GM19239 (cell line): ENCODE measurements at places on chromosomes 7 and 10.
A peak's percentile ranks its signal among the peaks of the same experiment; 100 is the strongest.

- peak; percentile 99 for DNase-seq
These were observed 25.1 kb upstream of the ZRANB1 start for GRCh38 chr10:124916585-124917427.

GRCh38 chr10:26840938-26841732 is 19.6 kb downstream of the ABI1 start:
- DNase-seq: no peak

DNA sequence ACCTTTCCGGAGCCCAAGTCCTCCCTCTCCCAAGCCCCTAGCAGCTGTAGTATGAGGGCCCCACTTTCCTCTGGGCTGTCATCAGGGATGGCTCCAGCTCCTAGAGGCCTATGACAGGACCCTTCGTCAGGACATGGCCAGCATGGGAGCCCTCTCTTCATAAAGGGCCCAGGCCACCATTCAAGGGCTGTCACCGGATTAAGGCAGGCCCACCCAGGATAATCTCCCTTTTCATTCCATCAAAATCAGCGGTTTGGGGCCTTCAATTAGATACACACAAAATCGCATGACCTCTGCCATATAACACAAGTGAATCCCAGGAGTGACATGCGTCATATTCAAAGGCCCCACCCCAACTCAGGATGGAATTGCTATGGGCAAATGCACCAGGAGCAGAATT is 12.2 kb upstream of the GDF10 start:
- DNase-seq: no peak

GRCh38 chr7:158935062-158935461 is 78.7 kb downstream of the DYNC2I1 start:
- DNase-seq: no peak

DNA sequence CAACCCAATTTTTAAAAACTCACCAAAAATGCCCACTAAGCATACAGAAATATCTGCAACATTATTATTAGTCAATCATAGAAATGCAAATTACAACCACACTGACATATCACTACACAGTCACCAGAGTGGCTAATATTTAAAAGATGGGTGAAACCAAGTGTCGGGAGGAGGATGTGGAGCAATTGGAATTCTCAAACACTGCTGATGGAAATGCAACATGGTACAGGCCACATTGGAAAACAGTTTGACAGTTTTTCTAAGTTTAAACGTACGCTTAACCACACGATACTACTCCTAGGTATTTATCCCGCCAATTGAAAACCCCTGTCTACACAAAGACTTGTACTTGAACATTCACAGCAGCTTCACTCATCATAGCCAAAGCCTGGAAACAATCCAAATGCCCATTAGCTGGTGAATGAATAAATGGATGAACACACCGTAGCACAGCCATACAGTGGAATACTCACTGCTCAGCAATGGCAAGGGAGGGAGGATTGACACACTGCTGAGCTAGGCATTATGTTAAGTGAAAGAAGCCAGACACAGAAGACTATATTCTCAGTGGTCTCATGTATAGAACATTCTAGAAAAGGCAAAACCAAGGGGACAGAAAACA is 16.3 kb downstream of the GCK start:
- no peak for DNase-seq

GRCh38 chr7:154914996-154915380 is 87.9 kb downstream of the PAXIP1 start:
- DNase-seq: no peak

DNA sequence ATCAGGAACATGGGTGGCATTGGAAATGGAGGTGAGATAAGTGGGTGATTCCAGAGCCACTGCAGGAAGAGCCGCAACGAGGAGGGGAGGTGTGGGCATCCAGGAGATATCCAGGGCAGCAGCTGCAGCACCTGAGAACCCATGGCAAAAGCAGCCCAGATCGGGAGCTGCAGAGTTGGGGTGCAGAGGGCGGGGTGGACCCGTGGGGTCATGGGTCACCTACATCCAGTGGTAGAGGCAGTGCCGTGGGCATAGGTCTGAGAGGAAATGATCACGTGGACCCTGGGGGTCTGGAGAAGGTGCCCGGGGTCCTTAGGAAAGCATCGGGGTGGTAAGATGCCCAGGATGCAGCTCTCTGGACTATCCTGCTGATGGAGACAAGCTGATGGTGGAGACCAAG is 530.0 kb downstream of the GLRX3 start:
- DNase-seq: no peak

GRCh38 chr10:92405419-92405924 is 114.5 kb downstream of the MARCHF5 start:
- no peak for DNase-seq

DNA sequence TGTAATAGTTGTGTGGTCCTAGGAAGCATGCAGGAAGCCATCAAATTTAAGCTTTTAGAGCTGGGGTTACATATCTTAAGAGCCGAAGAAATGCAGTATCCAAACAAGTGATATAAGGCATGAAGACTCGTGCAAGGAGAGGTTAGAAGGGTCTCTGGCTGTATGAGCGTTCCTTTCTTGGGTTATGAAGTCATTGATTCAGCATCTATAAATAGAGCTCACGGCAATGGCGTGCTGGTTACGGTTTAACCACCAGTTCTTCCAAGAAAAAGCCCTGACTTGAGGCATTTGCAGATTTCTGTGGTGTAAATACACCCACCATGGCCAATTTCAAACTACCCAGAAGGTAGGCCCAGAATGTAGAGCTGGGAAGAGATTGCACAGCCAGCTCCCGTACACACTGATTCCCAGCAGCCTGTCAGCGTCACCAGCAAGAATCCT is 72.0 kb upstream of the KAT6B start:
- DNase-seq: no peak

GRCh38 chr10:4081685-4082111 is 296.7 kb upstream of the KLF6 start:
- DNase-seq: no peak

GRCh38 chr10:16828701-16829175 is 11.5 kb upstream of the RSU1 start:
- no peak for DNase-seq

GRCh38 chr7:25780904-25781303 is 371.1 kb upstream of the NFE2L3 start:
- no peak for DNase-seq

GRCh38 chr10:48554656-48555055 is 50.2 kb downstream of the ARHGAP22 start:
- DNase-seq: no peak

DNA sequence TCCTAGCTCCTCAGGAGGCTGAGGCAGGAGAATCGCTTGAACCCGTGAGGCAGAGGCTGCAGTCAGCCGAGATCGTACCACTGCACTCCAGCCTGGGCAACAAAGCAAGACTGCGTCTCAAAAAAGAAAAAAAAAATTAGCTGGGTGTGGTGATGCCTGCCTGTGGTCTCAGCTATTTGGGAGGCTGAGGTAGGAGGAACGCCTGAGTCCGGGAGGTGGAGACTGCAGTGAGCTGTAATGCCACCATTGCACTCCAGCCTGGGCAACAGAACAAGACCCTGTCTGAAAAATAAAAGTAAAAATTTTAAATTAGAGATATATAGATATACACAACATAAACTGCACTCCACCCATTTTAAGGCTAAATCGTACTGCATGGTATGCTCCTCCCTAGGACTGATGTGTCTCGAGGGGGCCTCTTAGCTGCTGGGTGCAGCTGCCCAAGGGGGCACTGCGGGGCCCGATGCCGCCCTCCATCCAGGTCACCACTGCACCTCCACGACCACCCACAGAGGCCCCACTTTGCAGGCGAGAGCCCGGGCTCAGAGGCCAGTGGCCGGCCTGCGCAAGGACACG is 40.9 kb upstream of the FOXK1 start:
- DNase-seq: no peak

- no peak for DNase-seq
These were observed 799.2 kb downstream of the REEP3 start for GRCh38 chr10:64320448-64320847.

GRCh38 chr10:49096890-49097445 is 18.4 kb downstream of the VSTM4 start:
- DNase-seq: no peak

DNA sequence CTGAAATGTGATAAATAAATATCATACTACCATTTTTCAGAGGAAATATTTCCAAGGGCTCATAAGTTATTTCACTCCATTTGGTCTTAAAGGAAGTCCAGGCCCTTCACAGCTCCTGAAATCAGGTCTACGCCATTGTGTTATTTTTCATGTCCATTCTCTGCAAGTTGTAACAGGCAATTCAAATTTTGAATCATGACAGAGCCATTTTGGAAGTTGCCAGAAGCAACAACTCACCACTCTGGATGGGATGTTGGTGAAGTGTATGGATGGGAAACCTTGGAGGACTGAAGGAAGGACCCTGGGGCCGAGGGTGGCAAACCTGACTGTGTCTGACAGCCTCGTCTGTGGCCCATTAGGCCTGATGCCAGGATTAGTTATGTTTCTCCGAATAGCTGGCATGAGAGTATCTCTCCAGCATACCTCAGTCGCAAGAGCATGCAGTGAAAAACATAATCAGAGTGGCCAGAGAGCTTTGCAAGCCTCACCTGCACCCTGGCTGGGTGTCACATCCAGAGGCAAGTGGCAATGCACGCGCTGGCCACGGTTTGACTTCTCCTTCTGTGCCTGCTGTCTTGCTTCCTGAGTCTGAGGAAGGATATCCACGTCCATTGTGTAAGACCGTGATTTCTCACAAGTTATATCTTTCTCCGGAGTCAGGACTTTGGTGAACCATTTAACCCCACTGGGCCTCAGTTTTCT is 87.1 kb downstream of the NRP1 start:
- DNase-seq: no peak

GRCh38 chr10:61067671-61068336 is 123.8 kb upstream of the RHOBTB1 start:
- no peak for DNase-seq

DNA sequence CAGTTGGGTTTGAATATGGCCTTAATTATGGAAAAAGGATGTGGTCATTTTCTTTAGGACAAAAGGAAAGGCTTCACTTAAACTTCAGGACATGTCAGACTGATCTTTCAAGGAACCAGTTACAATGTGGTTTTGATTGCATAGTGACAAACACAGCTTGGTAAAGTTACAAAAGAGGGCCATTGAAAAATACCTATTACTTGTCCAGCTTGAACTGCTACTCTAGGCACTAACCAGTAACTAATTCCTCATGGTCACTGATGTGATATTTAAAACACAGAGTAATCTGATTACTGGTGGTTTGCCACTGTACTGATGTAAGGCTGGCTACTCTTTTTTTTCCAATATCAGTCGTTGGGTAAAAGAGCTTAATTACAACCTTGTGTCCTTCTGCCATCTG is 22.6 kb downstream of the TES start:
- no peak for DNase-seq

GRCh38 chr7:89232-90019 is 102.9 kb upstream of the FAM20C start:
- DNase-seq: no peak
